ENCODE measurements at places on chromosomes 3 and 15.

GRCh38 chr3:101189796-101190195, 130.6 kb downstream of the IMPG2 start:
- no peak for DNase-seq

- DNase-seq, result no peak
These were observed 245.0 kb upstream of the ADAMTS9 start for GRCh38 chr3:64932666-64933342.

- DNase-seq, result no peak
These were observed 22.7 kb downstream of the IREB2 start for GRCh38 chr15:78460737-78461136.

GRCh38 chr3:184552296-184552695, 9.3 kb upstream of the EPHB3 start:
- no peak for DNase-seq

- DNase-seq, result no peak
These were observed 83.9 kb upstream of the MEF2A start for GRCh38 chr15:99481951-99482230.

GRCh38 chr15:48632651-48633050, 12.9 kb downstream of the FBN1 start:
- DNase-seq, result no peak

DNA sequence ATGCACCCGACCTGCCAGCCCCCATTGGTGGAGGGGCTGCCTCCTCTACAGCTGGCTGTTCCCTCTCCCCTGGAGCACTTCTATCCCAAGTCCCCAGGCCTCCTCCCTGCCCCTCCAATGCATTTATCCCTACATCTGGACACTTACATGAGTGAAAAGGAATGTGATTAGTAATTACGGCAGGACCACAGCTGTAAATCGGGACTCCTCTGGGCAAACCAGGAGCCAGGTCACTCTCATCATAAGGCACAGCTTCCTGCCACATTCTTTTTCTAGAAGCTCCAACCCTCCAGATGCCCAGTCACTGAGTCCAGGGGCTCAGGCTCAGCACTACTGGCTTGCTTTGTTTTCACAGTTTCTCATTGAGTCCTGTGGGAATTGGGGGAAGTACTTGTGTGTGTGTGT, 54.3 kb downstream of the IL20RB start:
- no peak for DNase-seq

DNA sequence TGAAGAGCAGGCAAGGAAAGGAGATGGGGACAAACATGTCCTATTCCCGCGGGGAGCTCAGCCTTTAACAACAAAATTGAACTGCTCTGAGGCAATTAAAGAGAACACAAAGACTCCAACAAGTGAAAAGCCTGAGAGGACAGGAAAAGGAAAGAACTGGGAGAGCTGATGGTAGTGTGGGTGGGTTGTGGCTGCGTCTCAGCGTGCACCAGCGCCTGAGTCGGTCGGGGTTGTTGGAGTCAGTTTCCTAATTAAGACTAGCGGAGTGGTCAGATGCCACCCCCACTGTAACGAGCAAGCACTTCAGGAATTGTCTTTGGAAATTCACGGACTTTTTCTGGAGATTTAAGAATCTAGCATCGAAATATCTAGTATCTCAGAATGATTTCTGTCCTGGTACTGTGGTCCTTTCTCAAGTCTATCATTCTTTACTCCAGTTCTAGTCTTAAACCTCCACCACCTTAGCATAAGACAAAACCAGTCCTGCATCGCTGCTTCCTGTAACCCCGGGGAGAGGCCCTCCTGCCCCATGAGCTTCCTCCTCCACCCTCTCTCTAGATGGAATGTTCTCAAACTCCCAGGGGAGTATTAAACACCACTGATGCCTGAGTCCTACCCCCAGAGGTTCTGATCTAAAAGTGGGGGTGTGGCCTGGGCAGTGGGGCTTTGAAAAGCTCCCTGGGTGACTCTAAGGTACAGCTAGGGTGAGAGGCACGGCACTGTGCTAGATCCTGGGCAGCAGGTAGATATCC, 104.0 kb downstream of the CYP19A1 start:
- no peak for DNase-seq

DNA sequence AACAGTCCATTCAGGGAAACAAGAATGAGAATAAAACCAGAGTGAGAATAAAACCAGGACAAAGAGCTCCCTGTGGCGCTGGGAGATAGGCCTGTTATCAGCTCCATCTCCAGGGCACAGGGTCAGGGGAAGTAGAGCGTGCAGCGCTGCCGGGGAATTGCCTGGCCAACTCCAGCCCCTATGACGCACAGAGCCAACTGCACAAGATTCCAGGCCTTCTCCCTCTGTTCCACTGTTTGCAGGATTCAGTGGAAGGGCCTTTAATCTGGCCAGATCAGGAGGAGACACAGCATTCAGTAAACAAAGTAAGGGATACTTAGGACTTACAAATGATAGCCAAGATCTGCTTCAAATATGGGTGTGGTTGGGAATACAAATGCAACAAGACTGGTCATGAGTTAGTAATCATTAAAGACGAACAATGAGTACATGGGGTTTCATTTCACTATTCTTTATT, 49.4 kb downstream of the ITGB5 start:
- peak; percentile 93 for DNase-seq

DNA sequence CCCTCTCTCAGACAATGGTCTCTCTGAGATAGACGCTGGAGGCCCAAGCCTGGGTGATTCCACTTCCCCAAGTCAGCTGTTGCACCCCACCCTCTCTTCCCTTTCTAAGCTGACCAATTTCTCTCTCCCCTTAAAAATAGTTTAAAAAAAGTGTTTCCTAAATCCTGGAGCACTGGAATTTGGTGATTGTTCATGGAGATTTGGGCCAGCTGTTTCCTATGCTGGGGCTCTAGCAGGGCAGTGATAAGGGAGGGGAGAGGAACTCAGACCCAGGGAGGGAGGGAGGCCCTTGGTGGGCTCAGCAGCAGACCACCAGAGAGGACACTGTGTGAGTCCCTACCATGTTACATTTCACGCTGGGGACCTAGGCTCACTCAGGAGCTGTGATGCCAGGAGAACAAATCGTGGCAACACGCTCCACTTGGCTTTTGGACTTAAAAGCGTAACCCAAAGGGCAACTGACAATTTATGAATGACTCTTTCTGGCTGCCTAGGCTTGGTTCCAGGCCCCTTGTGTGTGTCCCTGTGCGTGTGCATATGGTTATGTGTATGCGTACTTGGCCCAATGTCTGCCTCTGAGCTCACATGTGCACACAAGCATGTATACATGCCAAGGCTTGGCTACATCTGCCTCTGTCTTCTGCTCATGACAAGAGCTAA, 59.8 kb upstream of the INSYN1 start:
- DNase-seq, result no peak

- DNase-seq, result no peak
These were observed 466 bp downstream of the NFKBIZ start for GRCh38 chr3:101849714-101850245.

GRCh38 chr3:153257673-153258351, 95.8 kb downstream of the RAP2B start:
- no peak for DNase-seq

- no peak for DNase-seq
These were observed 15.9 kb upstream of the SLC4A7 start for GRCh38 chr3:27500035-27500434.

DNA sequence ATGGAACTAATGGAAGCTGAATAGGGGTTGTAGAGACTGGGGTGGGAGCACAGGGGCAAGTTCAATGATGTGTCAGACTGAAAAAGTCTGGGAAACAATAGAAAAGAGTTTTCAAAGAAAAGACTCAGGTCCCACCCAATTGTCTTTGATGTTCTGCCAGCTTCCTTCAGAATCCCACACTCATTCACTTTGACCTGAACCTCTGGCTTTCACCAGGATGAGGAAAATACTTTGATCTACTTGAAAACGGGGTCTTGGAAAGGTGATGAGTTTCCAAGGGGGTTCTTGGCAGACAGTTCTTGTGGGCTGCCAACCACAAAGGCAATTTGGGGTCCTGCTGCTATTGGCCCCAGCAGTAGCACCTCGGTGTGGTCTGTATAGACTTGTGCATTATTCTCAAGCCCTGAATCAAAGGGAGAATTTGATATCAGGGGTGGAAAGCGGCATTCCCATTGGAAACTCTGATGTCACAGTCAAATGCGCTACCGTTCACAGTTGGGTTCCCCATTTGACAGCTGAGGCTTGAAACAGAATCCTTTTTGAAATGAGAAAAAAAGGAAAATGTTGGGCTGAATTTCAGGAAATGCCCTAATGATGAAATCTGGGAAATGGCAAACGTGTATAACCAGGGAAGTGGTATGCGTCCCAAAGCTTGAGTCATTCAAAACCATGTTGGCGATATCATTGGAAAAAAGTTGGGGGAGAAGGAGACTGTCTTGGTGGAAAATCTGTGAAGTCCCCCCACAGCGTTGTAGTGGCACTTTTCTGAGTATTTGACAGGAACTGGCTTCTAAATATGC, 229.2 kb upstream of the LRTM1 start:
- DNase-seq, result no peak

GRCh38 chr15:52558196-52558595, 10.6 kb downstream of the ARPP19 start:
- peak; percentile 65 for DNase-seq

DNA sequence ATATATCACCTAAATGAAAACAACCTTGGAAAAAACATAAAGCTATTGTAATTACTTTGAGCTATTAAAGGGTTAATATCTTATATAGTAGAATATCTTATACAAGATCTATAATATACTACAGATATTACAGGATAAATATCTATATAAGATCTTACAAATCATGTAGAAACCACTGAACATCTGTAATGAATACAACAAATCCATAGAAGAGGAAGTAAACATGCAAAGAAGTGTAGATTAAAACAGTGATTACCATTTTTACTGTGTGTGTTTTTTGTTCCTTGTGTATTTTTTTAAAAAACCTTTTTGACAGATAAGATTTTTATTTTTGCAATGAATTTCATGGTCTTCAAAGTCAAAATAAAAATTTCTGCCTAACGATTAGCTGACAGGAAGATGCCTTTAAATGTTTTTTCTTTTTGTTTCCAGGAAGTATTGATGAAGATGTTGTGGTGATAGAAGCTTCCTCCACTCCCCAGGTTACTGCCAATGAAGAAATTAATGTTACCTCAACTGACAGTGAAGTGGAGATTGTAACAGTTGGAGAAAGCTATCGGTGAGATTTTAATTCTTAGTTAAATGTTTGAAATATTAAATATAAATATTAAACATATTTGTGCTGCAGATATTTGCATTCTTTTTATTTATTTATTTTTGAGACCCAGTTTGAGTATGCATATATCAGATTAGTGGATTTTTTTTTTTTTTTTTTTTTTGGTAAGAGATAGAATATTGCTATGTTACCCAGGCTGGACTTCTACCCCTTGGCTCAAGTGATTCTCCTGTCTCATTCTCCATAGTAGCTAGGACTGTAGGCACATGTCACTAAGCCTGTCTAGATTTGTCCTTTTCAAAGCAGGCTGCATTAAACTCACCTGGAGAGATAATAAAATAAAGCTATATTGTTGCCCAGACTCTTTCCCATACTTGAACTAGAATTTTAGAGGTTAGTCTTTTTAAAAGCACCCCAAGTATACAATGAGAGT, 52.8 kb upstream of the CCNB2 start:
- no peak for DNase-seq

DNA sequence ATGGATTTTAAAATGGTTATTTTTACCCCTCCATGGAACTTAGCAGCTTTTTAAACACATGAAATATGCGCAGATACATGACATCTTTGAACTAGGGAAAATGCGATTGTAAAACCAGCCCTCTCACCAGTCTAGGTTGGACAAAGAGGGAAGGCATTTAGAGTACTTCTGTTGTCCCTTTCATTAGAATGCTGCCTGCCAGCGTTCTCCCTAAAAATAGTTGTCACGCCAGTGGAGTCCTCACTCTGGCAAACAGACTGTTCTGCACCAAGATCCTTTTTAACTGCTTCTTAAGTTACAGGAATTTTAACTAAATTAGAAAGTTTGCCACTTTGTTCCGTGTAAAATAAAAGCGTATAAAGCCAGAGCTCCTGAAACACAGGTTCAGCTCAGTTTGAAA, 295.3 kb downstream of the VPS13C start:
- no peak for DNase-seq

- peak; percentile 56 for DNase-seq
These were observed 73.3 kb downstream of the SYNPR start for GRCh38 chr3:63351159-63352007.

DNA sequence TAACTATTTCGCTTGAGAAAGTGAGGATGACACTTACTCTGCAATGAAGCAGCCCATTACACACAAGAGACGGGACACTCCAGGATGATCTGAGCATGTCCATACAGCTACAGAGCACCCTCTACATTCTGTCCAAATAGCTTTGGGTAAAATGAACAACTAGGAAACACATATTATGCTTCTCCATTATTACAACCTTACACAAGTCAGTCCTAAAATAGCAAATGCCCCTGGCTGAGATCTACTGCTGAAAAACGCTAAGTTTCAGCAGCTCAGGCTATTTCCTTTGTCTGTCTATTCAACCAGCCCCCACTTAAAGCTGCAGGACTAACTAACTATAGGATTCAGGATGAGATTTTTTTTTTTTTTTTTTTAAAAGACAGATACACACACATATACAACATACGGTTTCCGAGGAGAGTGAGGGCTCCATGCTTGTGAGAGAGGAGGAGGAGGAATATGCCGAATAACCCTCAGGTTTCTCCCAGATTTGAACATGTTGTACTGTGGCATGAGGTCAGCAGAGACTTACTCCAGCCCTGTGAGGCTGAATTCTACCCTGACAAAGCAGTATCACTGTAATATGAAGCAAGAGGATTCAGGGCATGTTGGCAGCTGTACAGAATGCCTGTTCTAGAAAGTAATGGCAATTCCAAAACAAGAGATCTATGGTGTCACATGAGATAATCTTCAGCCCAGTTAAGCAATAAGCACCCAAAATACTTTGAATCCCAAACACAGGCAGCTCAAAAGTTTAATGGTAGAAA, 117.3 kb upstream of the PLXND1 start:
- DNase-seq, result peak; percentile 76

GRCh38 chr3:141663993-141664392, 74.1 kb upstream of the RNF7 start:
- DNase-seq, result no peak

DNA sequence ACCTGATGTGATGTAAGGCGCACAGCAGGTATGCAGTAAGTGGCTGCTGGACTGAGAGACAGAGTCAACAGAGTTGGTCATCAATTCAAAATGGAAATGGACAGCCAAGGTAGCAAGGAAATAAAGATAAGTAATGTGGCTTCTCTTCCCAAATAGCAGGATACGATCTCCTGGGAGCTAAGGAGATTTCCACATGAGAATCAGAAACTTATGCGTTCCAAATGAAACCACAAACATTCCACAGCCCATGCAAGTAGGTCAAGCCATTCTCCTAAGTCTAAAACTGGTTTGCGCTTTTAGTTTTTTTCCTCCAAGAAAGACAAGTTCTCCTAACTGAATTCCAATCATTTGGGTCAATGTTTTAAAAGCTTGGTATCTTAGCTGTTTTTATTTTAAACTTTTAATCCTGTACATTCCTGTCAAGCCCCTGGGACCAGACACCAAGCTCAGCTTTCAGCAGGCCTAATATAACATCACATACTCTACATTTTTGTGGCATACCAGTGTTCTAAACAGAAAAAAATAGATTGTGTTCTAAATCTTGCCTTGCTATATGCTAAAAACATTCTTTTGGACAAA, 73.7 kb upstream of the TSPAN3 start:
- peak; percentile 82 for DNase-seq

GRCh38 chr3:134299185-134299887, 48.7 kb upstream of the RYK start:
- DNase-seq, result no peak

GRCh38 chr15:53437366-53437765, 322.1 kb downstream of the WDR72 start:
- DNase-seq, result no peak

GRCh38 chr3:185851959-185852358, 27.1 kb upstream of the IGF2BP2 start:
- DNase-seq, result no peak

GRCh38 chr15:66131200-66131599, 122.3 kb downstream of the MEGF11 start:
- DNase-seq, result no peak
